ENCODE measurements at places on chromosomes 11 and 22.

- DNase-seq = no peak
Measured at GRCh38 chr11:41458641-41459040, 811 bp downstream of the LRRC4C start.

GRCh38 chr22:49271831-49272230, 555.8 kb downstream of the BRD1 start:
- DNase-seq = no peak

- no peak for DNase-seq
Measured at GRCh38 chr11:280706-281485, 2.7 kb downstream of the NLRP6 start.

- DNase-seq = no peak
Measured at GRCh38 chr11:81874635-81875034, 859.0 kb downstream of the FAM181B start.

DNA sequence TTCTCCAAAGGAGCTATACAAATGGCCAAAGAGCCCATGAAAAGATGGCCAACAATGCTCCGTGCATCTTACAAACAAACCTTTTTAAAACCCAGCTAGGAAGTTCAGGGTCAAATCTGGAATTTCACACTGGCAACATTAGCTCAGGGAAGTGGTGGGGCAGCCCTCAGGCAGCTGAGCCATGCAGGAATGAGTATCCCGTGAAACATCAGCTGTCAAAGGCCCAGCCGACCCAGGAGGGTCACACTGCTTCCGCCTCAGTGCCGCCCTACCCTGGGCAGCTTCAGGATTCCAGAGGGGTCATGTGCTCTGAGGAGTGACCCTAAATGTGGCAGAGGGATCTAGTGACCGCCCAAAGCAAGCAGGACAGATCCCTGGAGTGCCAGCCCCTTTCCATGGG, 73.4 kb downstream of the LINC01488 start:
- no peak for DNase-seq

- DNase-seq = no peak
Measured at GRCh38 chr11:111938687-111939160, 1.6 kb downstream of the DIXDC1 start.

GRCh38 chr22:19554834-19555404, 30.7 kb upstream of the CLDN5 start:
- DNase-seq = peak; percentile 72

DNA sequence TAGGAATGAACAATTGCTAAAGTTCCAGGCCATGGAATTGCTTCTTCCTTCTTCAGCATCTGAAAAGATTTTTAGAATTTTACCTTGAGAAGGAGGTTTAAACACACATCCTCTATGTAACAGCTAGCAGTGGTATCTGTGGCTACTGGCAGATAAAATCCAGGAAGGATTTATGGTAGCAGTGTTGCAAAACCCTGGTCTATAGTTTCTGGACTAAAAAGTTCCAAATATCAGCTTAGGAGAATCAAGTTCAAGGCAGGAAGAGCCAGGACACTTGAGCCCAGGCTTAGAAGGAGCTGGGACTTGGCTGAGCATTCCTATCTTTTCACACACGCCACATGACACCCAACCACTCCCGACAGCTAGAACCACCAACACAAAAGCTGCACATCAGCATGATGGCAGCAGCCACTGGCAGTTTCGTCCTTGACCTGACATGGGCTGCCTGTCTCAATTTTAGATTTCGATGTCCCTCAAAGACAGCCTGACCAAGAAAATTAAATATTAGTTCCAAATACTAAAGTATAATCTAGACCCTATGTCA, 14.1 kb downstream of the LARGE2 start:
- DNase-seq = no peak

- DNase-seq = no peak
Measured at GRCh38 chr11:115080923-115081680, 402.8 kb downstream of the NXPE2 start.

GRCh38 chr11:102330231-102330630, 12.9 kb downstream of the BIRC3 start:
- no peak for DNase-seq

GRCh38 chr11:70596091-70596490, 197.8 kb downstream of the CTTN start:
- DNase-seq = no peak

- DNase-seq = no peak
Measured at GRCh38 chr11:44359162-44359561, 49.2 kb upstream of the ALX4 start.

- no peak for DNase-seq
Measured at GRCh38 chr11:45304992-45305335, 18.8 kb upstream of the SYT13 start.

GRCh38 chr22:47178339-47178738, 415.9 kb downstream of the TBC1D22A start:
- no peak for DNase-seq

DNA sequence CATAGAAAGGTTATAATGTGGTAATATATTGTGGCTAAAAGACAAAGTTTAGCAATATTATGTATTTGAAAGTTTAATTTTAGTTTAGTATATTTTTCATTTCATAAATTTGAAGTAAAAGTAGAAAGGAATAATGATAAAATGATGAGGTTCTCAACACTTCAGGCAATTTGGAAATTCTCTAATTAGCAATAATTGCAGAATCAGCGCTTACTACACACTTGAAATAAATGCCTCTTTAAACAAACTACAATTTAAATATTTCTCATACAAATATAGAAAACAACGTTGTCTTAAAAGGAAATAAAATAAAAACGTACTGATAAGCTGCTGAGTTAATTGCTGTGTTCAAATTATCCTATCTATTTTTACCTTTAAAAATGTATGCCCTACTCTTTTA, 25.9 kb downstream of the CASP12 start:
- DNase-seq = no peak

- no peak for DNase-seq
Measured at GRCh38 chr11:2776351-2777061, 76.7 kb upstream of the KCNQ1OT1 start.

- no peak for DNase-seq
Measured at GRCh38 chr22:17119481-17120202, 1.5 kb downstream of the TMEM121B start.

DNA sequence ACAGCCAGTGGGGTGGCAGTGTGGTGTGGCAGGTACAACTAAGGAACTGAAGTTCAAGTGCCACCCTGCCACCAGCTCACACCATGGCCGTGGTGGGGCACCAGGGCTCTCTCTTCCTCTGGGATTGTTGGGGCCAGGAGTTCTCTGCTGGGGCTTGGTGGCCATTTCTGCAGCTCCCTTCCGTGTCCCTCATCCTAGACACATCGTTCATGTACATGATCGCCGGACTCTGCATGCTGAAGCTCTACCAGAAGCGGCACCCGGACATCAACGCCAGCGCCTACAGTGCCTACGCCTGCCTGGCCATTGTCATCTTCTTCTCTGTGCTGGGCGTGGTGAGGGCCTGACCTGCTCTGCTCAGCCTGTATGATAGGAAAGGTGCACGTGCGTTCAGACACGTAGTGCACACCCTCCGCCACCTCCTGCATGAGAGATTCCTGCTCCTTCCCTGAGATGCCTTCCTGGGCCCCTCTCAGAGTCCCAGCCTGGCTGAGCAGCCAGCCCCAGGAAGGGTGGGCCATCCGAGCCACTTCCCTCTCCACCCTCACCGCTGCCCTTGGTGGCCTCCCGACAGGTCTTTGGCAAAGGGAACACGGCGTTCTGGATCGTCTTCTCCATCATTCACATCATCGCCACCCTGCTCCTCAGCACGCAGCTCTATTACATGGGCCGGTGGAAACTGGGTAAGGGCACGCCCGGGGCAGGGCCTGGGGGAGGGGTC, 7.3 kb upstream of the TAGLN start:
- no peak for DNase-seq

DNA sequence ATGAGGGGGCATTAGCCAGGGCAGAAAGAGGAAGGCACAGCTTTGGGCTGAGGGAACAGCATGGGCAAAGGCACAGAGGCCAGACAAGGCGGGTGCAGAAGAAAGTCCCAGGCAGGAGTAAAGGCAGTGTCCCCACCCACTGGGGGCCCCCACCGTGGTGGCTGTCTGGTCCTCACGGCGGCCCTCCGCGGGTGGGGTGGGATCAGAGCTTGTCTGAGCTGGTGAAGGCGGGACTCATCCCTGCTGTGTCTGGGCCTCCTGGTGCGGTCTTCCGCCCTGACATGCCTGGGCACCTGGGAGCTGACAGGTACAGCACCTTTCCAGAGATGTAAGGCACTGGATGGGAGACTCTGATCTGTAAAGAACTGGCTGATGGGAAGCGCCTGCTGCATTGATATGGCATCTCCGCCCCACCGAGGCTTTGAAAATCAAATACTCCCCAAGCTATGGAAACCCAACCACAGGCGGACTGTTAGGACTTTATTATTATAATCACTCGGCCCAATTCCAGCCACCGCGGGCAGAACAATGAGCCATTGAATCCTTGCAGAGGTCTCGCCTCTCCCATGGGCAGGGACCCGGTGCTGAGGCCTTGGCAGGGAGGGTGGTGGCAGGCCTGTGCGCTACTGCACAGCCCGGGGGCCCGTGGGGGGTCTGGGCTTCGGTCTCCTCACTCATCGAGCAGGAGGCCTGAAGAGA, 14.2 kb upstream of the GNB1L start:
- no peak for DNase-seq

GRCh38 chr11:31783252-31783651, 27.9 kb downstream of the PAX6 start:
- no peak for DNase-seq

DNA sequence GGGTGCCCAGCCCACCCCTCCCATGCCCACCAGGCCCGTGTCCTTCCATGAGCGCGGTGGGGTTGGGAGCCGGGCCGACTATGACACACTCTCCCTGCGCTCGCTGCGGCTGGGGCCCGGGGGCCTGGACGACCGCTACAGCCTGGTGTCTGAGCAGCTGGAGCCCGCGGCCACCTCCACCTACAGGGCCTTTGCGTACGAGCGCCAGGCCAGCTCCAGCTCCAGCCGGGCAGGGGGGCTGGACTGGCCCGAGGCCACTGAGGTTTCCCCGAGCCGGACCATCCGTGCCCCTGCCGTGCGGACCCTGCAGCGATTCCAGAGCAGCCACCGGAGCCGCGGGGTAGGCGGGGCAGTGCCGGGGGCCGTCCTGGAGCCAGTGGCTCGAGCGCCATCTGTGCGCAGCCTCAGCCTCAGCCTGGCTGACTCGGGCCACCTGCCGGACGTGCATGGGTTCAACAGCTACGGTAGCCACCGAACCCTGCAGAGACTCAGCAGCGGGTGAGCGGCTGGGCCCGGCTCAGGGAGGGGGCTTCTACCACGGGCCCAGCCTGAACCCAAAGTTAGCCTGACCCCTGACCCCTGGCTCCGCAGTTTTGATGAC, 3.0 kb downstream of the PKP3 start:
- DNase-seq = no peak

DNA sequence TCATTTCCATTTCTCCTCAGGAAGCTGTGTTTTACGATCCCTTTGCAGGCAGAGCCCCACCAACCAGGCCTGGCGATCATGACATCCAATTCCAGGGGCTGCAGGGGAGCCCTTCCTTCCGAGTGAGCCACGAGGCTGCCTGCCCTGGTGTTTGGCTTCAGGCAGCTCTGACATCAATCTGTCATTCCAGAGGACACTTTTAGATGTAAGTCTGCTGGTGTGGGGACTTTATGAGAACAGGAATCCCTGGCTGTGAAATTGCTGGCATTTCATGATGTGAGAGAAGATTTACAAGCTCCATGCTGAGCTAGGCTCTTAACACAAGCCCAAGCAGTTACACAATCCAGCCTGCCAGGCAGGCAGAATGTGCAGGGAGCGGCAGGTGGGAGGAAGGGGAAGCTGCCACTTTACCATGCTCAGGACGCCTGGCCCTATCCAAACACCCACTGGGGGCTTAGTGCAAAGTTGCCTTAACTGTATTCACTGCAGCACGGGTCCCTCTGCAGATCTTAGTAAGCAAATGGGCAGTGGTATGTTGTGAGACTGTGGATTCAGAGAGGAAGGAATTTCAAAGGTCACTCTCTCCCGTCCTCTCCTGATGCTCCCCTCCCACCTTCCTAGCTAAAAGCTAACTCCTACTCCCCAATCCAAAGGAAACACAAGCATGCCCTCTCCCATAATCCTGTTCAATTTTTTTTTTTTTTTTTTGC, 43.4 kb upstream of the MICAL2 start:
- DNase-seq = no peak

- DNase-seq = no peak
Measured at GRCh38 chr11:88523386-88524071, 186.0 kb upstream of the CTSC start.

GRCh38 chr11:4059424-4059823, 35.2 kb upstream of the RRM1 start:
- DNase-seq = no peak

DNA sequence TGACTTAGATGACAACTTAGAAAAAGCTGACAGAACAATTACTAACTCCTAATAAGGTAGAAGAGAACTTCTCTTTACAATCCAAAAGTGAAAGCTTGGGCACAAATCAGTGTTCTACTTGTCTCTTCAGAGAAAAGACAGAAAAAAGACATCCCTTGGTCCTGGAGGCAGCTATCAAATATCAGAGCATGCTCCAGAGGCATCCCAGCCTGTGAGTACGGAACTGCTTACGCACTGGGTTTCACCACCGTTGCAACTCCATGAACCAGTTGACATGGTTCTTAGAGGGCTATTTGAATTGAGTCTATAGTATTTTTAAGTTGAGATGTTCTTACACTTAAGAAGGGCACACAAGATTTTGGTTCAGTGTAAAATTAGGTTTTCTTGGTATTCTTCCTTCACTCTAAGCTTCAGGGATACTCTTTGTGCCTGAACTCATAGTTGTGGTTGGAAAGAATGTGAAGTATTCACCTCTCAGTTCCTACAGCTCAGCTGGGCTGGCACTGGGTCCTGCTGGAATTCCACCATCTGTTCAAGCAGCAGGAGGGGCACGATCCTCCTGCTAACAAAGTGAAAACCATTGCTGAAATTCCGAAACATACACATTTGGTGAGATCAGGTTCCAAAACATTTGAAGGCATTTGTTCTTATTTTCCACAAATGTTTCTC, 6.3 kb downstream of the AKIP1 start:
- DNase-seq = peak; percentile 87

GRCh38 chr22:25844601-25845000, 102.6 kb downstream of the MYO18B start:
- DNase-seq = no peak

- no peak for DNase-seq
Measured at GRCh38 chr11:73201888-73202780, 15.9 kb upstream of the P2RY2 start.

DNA sequence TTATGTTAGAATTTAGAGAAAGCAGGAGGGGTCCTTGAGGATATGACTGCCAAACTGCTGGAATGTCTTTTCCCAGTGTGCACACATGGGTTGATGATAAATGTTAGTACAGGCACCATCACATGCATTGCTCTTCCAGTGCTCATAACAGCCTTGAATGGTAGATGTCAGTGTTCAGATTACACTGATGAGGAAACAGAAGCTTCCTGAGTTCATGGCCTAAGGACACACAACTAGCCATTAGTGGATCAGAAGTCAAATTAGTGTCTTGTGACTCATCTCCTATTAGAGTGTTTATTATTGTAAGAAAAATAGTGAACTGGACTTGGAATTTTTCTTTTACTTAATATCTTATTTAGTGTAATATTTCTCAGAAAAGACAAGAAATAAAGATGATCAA, 241.5 kb downstream of the DDX10 start:
- DNase-seq = no peak
